ENCODE measurements at places on chromosomes 3 and 15.

DNA sequence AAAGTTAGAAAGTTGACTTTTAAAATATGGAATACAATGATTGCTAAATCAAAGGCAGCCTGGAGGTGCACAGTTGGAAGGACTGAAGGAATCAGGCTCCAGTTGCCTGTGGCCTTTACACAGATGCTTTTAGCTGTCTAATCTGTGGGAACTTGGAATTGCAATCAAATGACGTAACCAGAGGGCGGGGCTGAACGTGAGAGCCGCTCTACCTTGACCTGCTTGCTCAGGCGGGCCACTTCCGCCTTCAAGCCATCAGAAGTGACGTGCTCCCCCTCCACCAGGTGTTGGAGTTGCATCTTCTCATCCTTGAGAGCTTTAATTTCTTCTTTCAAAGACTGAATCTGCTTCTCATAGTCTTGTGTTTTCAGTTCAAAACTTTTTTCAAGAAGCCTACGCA lies 37.7 kb upstream of the GNB5 start:
- DNase-seq = no peak

DNA sequence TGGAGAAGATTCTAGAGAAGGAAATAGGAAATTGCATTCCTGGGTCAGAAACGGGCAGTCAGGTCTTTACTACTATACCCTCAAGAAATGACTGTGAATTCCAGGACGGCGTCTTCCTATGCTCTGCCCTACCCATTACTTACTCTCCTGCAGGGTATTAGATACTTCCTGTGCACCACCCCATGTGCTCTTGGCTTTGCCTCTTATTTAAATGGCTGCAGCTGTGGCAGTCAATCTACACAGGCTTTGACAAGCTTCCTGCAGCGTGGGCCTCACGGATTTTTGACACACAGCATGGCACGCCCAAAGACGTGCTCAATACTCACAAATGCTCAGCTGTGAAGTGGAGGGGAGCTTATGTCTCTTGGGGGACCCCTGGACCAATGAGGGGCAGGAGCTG lies 206.1 kb downstream of the SV2B start:
- DNase-seq = no peak

- DNase-seq = peak; percentile 25
Observed at GRCh38 chr3:14152233-14152962, 26.0 kb downstream of the XPC start.

- no peak for DNase-seq
Observed at GRCh38 chr3:59559721-59560435, 510.1 kb upstream of the CFAP20DC start.

- DNase-seq = no peak
Observed at GRCh38 chr15:100336061-100336460, 5.7 kb downstream of the ADAMTS17 start.

Measured in hematopoietic multipotent progenitor cell treated with erythropoietin and hydrocortisone succinate and interleukin-3 and kit ligand, for 8 days (in vitro differentiated cells).